GM23338 (cell line): ENCODE measurements at places on chromosomes 3 and 15. TPM values are rescaled to one million over a fixed set of nuclear protein-coding genes. Genes with fewer than 3 reads are reported as not detected.

ARGFX gene
- total RNA-seq: not detected in 2 replicates

PLCB2 gene
- 8.5 and 13.8 TPM in 2 replicates for total RNA-seq

GPR62 gene
- total RNA-seq: 0.38 TPM in 1 of 2 replicates, not detected in the other

ERICH6 gene
- total RNA-seq: not detected in 2 replicates

KIF15 gene
- 21.2 and 26.2 TPM in 2 replicates for total RNA-seq

ATP13A4 gene
- not detected in 2 replicates for total RNA-seq

WWTR1 gene
- 26.2 and 31.1 TPM in 2 replicates for total RNA-seq

RETNLB gene
- not detected in 2 replicates for total RNA-seq

STRA6 gene
- 9.9 and 14.1 TPM in 2 replicates for total RNA-seq

GHSR gene
- total RNA-seq: not detected in 2 replicates

CEP152 gene
- total RNA-seq: 12.4 and 14.6 TPM in 2 replicates

CCR3 gene
- not detected in 2 replicates for total RNA-seq

FOXB1 gene
- total RNA-seq: 3.1 and 4.7 TPM in 2 replicates

ZNF445 gene
- 16.5 and 16.6 TPM in 2 replicates for total RNA-seq

HTR3E gene
- total RNA-seq: not detected in 2 replicates

EXD1 gene
- total RNA-seq: 0.07 TPM in 1 of 2 replicates, not detected in the other

PATL2 gene
- 0.35 TPM in 1 of 2 replicates, not detected in the other for total RNA-seq

CYFIP1 gene
- total RNA-seq: 68.8 and 73.9 TPM in 2 replicates

GMNC gene
- 0.31 and 0.47 TPM in 2 replicates for total RNA-seq

BFSP2 gene
- total RNA-seq: not detected in 2 replicates

GNAT1 gene
- not detected in 2 replicates for total RNA-seq
